ENCODE measurements at places on chromosomes 16 and 17. TPM values are rescaled to one million over a fixed set of nuclear protein-coding genes. Genes with fewer than 3 reads are reported as not detected.

The TOP2A gene
- 58.3 TPM for total RNA-seq

The SPATA2L gene
- total RNA-seq, result 10.6 TPM

The PRKCB gene
- 109 TPM for total RNA-seq

The KRT32 gene
- total RNA-seq, result not detected

The TAF1C gene
- total RNA-seq, result 24.9 TPM

The ABI3 gene
- 1.00 TPM for total RNA-seq

The IL21R gene
- total RNA-seq, result 0.09 TPM

The HEATR9 gene
- not detected for total RNA-seq

The BIRC5 gene
- total RNA-seq, result 17.6 TPM
